ENCODE measurements at places on chromosomes 3 and 15.

- no peak for DNase-seq
Observed at GRCh38 chr15:95279277-95280019, 1048.1 kb downstream of the MCTP2 start.

GRCh38 chr3:38556640-38557358, 60.7 kb downstream of the EXOG start:
- no peak for DNase-seq

DNA sequence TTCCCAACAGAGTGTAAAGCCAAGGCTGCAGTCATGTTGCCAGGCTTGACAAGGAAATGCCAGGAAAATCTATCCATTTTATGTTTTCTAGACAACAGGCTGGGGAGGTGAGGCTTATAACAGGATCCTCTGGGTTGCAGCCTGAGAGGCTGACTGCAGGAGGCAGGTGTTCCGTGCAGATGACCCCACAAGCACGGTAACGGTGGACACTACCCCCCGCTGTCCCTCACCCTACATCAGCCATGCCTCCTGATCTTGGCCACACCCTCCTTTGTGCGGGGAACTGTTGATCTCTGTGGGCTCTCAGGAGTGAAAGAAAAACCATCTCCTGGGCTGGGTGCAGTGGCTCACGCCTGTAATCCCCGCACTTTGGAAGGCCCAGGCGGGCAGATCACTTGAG, 68.0 kb upstream of the ADPGK start:
- no peak for DNase-seq

DNA sequence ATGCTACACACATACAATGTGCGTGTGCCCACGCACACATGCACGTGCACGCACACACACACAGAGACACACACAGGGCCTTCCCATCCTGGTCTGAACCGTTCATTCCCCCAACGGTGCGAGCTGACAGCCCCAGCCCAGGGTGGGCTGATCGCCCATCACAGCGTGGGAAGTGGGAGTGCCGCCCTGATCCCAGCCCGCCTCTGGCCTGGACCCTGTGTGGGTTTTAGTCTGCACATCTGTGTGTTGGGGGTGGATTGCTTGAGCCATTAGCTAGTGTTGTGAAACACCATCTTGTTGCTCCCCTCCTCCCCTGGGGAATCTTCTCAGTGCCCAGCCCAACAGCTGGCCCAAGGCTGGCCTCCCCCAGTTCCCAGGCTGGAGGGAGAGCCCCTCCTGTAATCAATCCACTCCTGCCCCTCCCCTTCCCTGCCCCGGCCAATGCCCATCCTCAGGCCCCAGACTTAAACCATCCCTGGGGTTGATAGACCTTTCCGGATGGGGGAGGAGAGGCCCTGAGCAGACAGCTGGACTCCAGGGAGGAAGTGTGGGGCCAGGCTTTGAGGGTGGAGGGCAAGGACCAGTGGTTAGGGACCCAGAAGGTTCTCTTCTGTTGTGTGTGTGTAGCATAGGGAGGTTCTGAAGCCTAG, 8.3 kb downstream of the SEMA3G start:
- DNase-seq = peak; percentile 87

DNA sequence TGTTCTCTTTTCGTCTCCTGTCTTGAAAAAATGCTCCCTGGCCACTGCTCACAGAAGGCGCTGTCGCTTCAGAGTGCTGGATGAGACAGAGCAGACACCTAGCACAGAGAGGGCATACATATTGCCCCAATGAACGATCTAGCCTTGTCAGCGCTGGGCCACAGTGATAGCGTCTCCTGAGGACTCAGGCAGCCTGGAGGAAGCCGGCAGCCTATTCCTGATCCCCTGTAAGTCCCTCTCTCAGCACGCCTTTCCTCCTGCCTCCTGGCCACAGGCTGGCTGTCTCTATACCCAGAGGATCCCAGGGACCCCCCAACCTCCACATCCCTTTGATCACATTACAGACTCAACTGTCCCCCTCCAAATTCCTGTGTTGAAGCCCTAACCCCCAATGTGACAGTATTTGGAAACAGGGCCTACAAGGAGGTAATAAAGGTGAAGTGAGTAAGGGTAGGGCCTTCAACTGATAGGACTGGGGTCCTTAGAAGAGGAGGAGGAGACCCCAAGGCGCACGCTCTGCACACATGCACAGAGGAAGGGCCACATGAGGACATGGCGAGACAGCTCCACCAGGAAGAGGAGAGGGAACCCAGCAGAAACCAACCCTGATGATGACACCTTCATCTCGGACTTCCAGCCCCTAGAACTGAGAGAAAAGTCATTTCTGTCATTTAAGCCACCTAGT, 7.5 kb downstream of the PLA2G4F start:
- no peak for DNase-seq

DNA sequence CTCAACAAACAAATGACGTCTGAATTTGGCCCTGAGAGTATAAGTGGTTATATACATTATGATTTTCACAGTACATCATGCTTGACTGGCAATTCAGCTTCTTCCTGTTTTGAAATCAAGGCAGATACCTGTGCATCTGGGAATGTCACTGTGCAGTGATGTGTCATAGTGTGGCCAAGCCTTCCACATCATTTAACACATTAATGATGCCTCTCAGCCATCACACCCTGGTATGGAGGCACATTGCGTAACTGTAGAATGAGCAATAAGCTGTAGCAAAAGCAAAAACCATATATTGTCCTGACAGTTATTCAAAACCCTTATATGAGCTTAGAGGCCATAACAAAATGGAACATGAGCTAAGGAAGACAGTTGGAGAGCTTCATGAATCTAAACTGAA, 246.0 kb downstream of the EPHA3 start:
- no peak for DNase-seq

DNA sequence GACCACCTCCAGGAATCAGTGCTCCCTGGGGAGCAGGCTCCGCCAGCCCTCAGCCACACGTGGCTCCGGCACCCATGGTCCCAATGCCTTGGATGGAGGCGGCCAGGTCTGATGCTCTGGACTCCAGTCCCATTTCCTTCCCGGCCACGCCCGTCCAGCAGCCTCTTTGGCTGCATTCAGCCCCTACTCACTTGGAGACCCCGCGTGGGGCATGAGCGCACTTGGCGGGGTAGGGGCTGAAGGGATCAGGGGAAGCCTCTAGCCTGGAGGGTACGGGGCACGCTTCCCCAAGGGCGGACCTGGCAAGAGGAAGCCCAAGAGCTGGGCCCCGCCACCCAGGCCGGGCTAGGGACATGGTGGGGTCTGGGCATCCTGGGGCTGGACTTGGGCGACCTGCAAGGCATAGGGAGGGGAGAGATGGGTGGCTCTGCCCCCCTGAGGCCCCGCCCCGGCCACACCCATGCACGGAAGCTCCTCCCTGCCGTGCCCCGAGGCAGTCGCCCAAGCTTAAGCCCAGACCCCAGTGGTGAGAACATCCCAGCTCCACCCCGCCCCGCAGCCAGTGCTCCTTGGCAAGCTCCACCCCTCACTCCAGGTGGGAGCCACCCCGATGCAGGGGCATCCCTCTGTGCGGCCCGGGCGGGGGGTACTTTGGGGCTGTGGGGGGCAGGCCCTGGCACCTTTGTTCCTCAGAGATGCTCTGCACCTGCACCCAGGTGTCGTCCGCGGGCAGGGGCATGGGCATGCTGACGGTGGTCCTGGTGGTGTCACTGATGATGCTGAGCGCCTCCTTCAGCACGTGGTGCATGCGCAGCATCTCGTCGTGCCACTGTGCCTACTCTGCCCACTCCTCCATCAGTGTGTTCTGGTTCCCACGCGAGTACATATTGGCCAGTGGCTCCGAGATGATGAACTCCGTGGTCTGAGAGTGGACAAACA, 163.5 kb downstream of the GOLGA6L4 start:
- no peak for DNase-seq

DNA sequence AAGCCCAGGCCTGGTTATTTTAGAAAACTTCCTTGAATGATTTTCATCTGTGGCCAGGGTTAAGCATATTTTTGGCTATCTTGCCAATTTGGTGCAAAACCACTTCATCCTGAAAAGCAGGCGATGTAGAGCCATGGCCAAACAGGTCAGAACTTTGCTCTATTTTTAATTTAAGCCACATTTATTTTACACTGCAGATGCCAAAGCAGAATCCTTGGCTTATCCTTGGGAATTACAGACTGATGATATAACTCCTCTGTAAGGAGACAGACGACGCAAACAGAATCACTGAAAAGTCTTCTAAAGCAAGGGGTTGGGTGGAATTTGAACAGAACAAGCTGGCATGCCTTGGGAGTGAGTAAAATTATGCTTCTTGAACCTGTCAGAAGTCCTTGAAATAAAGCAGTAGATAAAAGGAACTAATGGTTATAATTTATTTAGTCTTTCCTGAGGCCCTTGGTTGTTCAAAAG, 121.9 kb downstream of the CHST2 start:
- DNase-seq = peak; percentile 95

- DNase-seq = no peak
Observed at GRCh38 chr3:133891662-133892378, 3.9 kb downstream of the RAB6B start.

DNA sequence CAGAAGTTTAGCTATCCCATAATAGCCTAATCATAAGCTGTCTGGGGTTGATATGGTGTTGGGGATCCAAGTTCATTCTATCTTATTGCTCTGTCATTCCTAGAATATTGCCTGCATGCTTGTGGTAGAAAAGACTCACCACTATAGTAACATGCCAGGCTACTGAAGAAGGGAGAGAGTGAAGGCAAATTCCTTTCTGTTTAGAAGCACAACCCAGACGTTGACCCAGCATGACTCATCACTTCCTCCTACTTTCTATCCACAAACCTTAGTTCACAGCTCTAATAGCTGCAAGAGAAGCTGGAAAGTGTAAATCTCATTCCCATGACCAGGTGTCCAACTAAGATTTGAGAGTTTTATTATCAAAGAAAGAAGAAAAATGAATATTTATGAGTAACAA, 57.8 kb upstream of the NMD3 start:
- peak; percentile 88 for DNase-seq

DNA sequence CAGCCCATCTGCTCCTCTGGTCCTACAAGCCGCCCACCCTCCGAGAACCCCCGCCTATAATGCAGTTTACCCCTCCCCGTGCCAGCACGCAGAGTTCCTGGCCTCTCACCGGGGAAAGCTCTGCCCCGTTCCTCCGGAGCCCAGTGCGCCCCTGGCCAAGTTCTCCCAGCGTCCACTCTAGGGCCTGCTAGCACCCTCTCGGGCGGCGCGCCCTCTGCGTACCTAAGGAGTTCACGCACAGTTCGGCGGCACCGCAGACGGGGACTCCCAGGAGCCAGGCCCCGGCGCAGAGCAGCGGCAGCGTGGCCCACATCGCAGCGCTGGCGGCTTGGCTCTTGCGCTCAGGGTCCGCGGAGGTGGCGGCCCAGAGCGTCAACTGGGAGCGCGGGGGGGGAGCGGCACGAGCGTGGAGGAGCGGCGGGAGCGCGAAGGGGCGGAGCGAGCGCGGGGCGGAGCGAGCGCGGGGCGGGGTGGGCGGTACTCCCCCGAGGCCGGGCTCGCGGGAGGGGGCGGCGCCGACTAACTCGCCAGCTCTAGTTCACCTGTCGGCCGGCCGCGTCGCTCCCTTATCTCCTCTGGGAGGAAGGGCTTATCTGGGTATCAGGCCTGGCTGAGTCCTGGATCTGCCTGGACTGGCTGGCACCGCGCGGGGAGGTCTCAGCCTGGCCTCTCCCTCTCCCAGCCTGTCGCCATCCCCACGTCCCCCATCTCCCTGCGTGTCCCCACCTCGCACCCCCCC, at the start of gene CTSH:
Gene CTSH, minus strand, starts transcription at position 378 of the 739 bp plus-strand sequence. Its CDS starts 65 bp downstream, at position 313.
- DNase-seq = peak; percentile 15

DNA sequence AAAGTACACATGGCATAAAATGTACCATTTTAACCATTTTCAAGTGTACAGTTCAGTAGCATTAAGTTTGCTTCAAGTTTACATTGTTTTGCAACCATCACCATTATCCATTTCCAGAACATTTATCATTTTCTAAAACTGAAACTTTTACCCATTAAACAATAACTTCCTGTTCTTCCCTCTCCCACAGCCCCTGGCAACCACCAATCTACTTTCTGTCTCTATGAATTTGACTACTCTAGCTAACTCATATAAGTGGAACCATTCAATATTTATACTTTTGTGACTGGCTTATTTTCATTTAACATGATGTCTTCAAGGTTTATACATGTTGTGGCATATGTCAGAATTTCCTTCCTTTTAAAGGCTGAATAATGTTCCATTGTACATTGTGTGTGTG, 19.9 kb downstream of the TMEM62 start:
- DNase-seq = no peak

- DNase-seq = no peak
Observed at GRCh38 chr3:32950516-32950915, 928 bp upstream of the CCR4 start.

GRCh38 chr3:17195192-17195611, 310.4 kb downstream of the PLCL2 start:
- DNase-seq = peak; percentile 82

- no peak for DNase-seq
Observed at GRCh38 chr3:17974206-17974841, 231.9 kb upstream of the TBC1D5 start.

DNA sequence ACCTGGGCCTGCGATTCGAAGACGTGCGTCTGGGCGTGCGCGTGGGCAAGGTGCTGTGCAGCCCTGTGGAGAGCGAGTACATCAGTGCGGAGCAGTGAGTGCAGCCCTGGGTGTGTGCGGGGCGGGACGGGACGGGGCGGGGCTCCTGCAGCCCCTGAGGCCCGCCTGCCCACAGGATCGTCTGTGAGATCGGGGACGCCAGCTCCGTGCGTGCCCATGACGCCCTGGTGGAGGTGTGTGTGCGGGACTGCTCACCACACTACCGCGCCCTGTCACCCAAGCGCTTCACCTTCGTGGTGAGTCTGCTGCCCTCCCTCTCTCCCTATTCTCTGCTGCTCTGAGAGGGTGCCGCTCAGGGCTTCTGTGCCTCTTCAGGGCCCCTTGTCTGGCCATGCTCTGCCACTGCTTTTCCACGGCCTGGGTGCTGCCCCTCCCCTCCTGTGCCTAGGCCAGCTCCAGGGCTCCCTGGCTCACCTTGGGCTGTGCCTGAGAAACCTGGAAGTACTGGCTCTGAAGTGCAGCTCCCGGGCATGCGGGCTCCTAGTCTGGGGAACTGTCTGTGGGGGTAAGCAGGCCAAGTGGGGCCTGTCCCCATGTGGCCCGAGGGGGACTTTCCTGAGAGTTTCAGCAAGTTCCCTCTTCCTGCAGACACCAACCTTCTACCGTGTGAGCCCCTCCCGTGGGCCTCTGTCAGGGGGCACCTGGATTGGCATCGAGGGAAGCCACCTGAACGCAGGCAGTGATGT, 31.8 kb downstream of the PLXNA1 start:
- no peak for DNase-seq

- no peak for DNase-seq
Observed at GRCh38 chr3:140089403-140090072, 154.6 kb downstream of the CLSTN2 start.

DNA sequence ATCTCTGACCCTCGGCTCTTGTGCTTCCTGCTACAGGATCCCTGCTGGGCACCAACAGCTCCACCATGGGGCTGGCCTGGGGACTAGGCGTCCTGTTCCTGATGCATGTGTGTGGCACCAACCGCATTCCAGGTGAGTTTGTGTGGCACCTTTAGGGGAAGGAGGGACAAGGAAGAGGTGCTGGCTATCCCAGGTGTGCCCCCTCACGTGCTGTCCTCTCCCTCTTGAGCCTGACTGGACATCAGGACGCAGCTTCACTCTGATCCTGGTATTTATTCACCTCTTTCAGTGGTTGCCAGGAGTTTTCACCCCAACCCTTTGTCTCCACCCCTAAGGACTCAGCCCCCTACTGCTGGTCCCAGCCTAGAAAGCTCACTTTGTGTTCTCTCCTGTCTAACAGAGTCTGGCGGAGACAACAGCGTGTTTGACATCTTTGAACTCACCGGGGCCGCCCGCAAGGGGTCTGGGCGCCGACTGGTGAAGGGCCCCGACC, 960 bp downstream of the THBS1 start:
- DNase-seq = peak; percentile 78

- DNase-seq = no peak
Observed at GRCh38 chr3:13158871-13159270, 85.6 kb upstream of the IQSEC1 start.

GRCh38 chr3:24573576-24573975, 78.9 kb upstream of the THRB start:
- no peak for DNase-seq

Data from AG10803 (cell line).